ENCODE measurements at places on chromosomes 16 and 17.

DNA sequence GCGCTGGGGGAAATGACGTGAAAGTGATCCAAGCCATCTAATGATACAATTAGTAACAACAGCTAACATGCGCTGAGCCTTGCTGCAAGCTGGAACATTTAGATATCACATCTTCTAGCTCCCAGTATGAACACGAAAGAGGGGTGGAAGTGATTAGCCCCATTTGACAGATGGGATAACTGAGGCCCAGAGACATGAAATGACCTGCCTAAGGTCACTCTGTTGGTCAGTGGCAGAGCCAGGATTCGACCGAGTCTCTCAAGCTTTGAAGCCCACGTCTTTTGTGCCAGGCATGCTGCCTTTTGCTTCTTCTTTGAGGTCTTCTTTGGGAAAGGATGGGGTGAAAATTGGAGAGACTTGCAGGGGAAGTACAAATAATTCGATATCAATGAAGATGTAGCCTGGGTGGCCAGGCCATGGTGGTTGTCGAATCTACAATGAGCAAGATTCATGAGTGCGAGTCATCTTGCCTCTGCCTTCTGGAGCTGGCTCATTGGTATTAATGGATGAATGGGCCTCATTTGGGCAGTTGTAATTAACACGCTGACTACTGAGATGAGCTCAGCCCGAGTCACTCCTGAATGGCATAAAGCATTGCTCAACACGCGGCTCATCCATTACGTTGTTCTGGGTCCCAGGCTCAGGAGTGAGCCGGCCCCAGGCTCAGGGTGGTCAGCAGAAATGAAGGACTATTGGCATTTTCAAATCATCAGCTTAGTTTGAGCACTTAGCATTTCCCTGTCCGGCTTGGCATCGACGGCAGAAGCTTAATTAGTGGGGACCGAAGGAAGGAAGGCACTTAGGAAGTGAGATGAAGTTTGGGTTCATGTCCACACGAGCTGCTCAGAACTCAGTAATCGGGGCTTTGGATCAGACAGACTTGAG is 28.0 kb upstream of the GPRC5B start:
- no peak for DNase-seq

- no peak for DNase-seq
Observed at GRCh38 chr16:17269439-17269838, 201.3 kb downstream of the XYLT1 start.

- DNase-seq = peak; percentile 40
Observed at GRCh38 chr17:28570716-28571360, 486 bp downstream of the PIGS start.

DNA sequence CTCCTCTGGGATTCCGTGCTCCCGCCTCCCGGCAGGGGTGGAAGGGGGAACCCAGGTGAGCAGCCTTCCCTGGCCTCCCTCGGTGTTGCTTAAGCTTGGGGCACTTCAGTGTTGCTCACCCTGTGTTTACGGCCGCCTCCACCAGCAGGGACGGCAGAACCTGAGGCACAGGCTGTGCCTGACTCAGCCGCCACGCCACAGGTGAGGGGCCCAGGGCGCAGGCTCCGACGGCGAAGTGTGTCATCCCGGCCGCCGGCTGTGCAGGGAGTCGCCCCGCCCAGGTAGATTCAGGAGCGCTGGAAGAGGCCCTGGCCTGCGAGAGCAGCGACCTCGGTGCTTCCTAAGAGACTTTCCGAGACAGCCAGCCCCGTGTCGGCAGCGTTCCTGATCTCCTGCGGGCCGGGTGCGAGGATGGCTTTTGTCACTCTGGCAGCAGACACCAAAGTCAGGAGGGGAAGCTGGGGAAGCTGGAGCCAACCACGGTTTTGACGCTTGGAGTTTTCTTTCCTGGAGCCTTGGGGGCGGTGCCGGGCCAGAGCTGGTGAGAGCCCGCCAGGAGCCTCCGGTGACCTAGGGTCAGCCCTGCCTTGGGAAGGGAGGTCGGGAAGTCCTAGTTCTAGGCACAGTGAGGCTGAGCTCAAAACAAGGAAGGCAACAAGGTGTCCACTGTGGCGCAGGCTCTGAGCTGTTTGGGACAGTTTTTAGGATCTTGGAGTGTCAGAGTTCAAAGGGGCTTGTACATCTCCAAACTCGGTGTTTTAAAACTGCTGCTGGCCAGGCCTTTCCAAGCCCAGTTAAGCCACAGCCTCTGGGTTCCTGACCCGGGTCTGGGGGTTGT is 2.1 kb downstream of the GSE1 start:
- DNase-seq = peak; percentile 59

GRCh38 chr17:64001091-64001579 is 3.0 kb downstream of the PRR29 start:
- no peak for DNase-seq

DNA sequence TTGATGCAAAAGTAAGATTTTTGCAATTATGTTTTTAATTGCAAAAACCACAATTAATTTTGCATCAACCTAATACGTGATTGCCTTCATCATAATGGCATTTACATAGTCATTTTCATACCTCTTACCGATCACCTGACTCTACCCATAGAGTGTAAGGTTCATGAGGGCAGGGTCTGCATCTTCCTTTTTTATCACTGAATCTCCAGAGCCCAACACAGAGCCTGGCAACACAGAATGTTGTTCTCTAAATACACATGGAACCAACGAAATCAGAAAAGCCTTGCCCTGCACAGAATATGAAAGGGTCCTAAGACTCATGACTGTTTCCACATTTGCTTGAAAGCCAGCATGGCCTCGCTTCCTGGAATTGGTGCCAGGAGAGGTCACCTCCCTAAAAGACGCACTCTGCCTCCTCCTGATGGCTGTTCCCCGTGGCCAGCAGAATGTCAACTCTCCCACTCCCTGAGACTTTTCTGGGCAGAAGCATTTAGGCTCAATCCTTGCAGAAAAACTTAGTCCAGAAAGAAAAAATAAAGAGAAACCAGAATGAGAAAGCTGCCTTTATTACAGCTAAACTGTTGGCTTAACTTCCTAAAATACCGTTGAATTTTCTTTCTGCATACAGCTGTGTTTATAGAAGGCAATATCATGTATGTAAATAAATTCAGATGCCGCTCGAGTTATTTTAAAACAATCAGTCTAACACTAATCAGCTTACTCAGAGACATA is 327.8 kb upstream of the MAF start:
- DNase-seq = no peak

DNA sequence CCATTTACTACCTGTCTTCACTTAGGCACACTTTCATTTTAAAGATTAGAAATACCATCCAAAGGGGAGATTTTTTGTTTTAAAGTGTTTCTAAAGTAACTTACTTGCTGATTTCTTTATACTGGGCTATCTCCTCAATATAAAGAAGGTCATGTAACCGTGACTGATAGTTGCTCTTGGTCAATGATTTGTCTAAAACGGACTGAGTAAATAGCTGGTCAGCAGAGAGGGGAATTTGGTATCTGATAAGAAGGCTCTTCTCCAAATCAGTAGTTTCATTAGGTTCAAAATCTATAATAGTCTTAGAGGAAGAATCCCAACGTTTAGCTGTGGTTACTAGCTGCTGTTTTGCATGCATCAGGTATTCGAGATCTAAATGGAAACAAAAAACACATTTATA is 66.4 kb downstream of the HELZ start:
- no peak for DNase-seq

DNA sequence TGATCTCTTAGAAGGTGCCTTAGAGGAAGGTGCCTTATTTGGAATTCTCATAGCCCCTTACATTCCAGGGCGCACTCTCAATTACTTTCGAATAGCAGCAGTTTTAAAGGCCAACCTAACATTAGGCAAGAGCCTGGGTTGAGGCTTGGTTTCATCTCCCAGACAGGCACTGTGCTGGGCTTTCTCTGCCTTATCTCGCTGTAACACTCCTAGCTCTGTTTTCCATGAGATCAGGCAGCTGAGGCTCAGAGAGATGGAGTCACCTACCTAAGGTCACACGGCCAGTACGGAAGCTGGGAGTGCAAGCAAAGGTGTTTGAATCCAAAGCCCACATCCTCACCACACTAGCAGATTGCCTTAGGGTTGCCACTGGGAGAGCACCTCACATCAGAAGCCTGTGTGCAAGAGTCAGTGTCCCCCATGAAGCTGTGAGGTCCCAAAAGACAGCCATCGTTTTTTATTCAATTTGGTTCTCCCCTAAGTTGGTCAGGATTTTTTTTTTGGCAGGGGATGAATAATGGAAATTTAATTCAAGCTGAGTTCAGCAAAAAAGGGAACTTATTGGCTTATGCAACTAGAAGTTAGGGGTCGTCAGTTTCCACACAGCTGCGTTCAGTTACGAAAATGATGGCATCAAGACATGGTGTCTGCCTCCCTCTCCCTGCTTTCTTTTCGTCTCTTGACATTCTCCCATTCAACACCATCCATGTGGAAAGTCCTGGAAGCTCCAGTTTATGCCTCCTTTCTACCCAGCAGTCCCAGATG is 206.4 kb downstream of the KATNIP start:
- DNase-seq = no peak
